Activated CD4-positive, CD25-positive, alpha-beta regulatory T cell (primary cell): ENCODE measurements at places on chromosomes 1 and 21.

GRCh38 chr1:244289991-244290785 is 161.5 kb downstream of the ADSS2 start:
- DNase-seq: no peak

- DNase-seq: no peak
These were observed 46.5 kb downstream of the PSMG1 start for GRCh38 chr21:39136711-39137110.

DNA sequence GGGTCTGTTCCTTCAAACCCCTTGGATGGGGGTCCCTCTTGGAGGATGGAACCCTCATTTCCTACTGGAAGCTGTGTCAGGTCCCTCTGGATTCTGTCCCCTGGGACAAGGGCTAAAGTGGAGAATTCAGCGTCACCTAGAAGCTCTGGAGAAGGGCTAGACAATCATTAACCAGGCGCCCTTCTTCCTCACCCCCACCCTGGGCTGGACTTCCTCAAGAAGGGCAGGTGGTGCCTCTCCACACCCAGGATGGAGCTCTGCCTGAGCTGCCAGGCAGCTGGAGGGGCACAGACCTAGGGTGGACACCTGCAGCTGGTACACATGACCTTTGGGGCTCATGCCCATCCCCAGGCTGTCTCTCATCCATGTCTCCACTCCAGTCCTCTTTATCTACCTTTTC is 3.6 kb downstream of the CELF3 start:
- DNase-seq: no peak

DNA sequence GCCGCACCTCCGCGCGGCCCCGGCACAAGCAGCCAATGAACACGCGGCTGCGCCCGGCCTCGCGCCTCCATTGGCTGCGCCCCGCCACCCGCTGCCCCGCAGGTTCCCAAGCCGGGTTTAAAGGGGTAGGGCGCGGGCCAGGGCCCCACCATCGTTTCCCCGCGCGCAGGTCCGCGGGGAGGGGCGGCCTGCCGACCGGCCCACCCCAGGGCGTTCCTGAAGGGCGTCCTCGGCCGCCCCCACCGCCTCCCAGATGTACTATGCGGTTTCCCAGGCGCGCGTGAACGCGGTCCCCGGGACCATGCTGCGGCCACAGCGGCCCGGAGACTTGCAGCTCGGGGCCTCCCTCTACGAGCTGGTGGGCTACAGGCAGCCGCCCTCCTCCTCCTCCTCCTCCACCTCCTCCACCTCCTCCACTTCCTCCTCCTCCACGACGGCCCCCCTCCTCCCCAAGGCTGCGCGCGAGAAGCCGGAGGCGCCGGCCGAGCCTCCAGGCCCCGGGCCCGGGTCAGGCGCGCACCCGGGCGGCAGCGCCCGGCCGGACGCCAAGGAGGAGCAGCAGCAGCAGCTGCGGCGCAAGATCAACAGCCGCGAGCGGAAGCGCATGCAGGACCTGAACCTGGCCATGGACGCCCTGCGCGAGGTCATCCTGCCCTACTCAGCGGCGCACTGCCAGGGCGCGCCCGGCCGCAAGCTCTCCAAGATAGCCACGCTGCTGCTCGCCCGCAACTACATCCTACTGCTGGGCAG is at the start of gene OLIG1:
Gene OLIG1, plus strand, starts transcription at position 148 of the 750 bp plus-strand sequence. Its CDS starts 106 bp downstream, at position 254.
- DNase-seq: no peak

- no peak for DNase-seq
These were observed 30.5 kb downstream of the TBCE start for GRCh38 chr1:235397733-235398132.

DNA sequence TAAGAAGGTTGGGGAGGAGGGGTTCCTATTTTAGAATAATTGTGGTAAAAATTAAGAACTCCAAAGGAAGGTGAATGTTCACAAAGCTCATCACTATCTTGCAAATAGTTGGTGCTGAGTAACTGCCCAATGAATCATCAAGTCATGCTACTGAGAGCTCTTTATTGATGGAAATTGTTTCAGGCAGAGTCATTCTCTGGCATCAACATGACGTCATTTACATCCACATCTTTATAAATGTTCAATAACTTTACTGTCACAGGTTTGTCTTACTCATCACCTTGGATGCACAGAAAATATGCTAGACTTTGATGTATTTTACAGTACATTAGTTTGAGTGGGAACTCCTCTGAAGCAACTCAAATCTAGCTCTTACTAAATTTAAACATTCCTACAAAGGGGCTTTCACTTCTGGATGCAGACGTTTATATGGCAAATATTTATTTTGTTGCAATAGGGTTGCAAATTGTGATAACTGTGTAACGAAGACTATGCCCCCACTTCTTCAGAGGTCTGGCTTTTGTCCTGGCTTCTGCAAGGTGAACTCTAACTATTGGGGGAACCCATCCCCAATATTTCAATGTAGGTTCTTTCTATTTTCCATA is 273.7 kb upstream of the AJAP1 start:
- no peak for DNase-seq

DNA sequence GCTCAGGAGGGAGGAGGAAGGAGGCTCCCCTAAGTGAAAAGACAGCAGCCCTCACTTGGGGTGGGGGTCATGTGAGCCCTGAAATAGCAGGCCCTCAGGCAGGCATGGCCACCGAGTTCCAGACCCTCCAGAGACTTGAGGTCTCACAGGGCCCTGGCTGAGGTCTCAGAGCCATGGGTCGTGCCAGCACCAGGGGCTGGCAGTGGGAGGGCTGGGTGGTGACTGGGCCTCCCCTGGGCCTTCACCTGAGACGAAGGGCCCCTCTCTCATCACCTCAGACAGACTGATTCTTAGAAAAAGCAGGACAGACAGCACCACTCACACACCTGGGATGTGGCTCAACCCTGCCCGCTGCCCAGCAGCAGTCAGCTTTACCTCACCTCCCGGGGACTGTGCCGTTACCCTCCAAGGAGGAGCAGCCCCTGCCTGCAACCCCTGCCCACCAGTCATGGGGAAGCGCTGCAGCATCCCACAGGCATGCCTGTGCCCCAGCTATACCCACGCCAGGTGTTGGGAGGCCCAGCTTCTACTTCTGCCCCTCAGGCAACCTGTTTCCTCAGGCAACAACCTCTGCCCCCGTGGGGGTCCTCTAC is 42.6 kb upstream of the LRP8 start:
- DNase-seq: no peak

DNA sequence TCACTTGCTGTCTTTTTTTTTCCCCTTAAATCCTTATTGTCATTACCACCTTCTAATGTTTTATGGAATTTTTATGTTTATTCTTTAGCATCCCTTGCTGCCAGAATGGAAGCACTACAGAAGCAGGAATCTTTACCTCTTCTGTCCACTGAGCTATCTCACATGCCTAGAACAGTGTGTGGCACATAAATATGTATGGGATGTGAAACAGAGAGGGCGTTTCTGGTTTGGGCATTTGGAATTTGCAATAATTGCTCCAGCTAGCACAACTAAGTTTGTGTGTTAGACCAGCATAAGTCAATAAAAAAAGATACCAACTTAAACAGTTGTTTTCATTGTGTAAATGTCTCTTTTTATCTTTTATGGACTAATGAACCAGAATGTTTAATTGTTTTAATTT is 330.8 kb downstream of the DISC1 start:
- no peak for DNase-seq

DNA sequence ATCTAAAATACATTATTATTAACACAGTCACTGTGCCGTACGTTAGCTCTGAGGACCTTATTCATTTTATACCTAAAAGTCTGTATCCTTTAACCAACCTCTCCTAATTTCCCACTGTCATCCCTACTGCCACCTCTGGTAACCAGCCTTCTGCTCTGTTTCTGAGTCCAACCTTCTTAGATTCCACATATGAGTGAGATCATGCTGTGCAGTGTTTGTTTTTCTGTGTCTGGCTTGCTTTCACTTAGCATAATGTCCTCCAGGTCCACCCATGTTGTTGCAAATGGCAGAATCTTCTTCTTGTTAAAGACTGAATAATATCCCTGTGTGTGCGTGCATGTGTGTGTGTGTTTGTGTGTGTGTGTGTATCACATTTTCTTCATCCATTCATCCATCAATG is 64.2 kb downstream of the ETS2 start:
- DNase-seq: no peak

DNA sequence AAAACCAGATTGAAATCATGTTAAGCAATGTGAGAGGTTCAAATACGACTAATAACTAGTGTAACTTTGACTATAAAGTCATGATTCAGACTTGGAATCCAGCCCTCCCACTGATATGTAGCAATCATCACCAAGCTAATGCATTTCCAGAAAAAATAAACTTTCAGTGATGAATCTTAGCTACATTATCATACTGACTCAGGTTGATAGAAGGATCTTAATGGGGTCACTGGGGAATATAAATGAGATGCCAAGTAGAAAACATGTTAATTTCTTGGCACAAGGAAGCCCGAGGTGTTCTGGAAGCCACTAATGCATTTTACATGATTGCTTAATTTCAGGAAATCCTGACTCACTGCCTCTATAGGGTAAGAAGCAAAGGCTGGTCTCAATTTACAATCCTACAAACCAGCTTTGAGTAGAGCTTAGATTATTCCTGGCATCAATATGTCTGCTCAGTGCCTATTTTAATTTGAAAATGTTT is 67.7 kb downstream of the SELENOF start:
- no peak for DNase-seq

GRCh38 chr1:218365226-218365999 is 20.3 kb downstream of the TGFB2 start:
- DNase-seq: no peak

- no peak for DNase-seq
These were observed 2.3 kb upstream of the LYPLAL1 start for GRCh38 chr1:219171192-219171935.

GRCh38 chr1:199861020-199861795 is 166.3 kb upstream of the NR5A2 start:
- no peak for DNase-seq

GRCh38 chr1:6602669-6603237 is at the start of gene KLHL21:
KLHL21 (minus strand) TSS chr1:6602869; CDS start chr1:6602817, 52 bp downstream.
- peak; percentile 71 for DNase-seq

- no peak for DNase-seq
These were observed 16.7 kb downstream of the SLC6A9 start for GRCh38 chr1:44014365-44015104.

DNA sequence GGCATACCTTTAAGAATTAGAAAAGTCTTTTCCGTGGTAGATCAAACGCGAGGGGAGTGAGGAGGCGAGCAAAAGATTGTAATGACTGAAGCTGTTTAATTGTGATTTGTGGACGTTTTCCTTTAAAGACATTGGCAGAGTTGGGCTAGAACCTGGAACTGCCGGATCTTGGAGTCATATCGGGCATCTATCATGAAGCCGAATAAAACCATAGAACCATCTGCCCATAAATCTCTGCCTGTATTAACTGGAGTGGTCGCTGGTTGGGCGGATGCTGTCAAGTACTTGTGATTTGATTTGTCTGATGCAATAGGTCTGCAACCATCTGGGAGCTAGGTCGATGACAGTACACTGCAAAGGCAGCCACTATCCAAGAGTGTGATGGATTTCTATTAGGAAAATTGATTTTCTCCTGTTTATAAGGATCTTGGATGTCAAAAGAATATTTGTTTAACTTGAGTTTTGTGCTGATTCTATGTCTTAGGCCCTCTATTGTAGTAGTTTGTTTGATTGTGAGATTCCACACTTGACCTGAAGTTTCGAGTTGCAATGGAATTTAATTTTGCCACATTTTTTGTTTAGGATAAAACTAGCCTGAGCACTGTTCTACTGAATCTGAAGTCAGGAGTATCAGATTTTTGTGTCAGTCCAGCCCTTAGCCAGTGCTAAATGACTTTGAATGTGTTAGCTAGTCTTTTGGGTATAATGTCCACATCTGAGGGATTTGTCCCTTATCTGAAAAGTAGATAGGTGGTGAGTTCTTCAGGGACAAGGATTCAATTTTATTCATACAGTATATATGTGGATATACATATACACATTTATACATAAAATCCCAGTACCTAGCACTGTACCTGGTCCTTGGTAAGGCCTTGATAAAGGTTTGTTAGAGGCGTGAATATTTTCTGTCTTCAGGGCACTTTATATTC is 1.2 kb downstream of the SARS1 start:
- peak; percentile 7 for DNase-seq

DNA sequence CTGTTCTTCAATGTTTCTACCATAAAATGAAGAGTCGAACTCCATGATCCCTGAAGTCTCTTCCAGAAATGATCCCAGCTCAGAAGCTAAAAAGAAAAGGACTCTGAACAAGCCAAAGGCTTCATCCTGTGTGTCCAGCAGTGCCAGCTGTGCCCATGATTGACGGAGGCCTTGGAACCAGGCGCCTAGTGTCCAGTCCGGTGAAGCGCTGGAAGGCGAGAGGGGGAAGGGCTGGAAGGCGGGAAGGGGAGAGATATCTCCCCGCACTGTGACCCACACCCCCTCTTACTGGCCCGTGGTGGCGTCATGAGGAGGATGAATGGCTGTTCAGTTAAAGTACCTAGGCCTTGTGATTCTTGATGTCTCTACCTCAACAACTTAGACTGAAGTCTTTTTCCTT is 10.4 kb upstream of the PLEKHA6 start:
- no peak for DNase-seq

DNA sequence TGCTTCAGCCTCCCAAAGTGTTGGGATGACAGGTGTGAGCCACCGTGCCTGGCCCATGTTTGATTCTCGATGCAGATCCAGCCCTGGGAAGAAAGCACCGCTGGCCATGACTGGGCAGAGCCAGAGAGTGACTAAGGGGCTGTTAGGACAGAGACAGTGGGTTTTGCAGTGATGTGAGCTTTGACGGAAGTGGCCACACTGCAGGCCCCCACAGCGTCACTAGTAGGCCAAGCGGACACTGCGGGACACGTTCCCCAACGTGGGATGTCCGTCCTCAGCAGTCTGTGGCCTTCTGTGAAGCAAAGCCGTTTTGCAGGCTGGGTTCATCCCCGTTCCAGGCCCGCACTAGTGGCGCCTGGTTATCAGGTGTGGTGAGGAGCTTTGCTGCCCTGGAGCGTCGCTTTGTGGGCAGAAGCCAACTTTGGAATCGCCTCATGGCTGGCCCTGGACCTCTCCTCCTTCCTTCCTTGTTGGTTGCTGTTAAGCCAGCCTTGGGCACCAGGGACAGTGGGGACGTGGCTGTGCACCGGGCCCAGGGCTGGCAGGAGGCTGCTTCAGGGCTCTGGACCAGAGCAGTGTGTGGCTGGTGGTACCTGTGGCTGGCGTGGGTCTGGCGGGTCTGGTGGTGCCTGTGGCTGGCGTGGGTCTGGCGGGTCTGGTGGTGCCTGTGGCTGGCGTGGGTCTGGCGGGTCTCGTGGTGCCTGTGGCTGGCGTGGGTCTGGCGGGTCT is 41.2 kb downstream of the SKI start:
- DNase-seq: no peak

- DNase-seq: no peak
These were observed 36.8 kb upstream of the KIF1B start for GRCh38 chr1:10173582-10173981.

GRCh38 chr21:25422610-25423608 is 184.4 kb downstream of the MRPL39 start:
- DNase-seq: no peak

GRCh38 chr1:9652379-9653209 is 1.1 kb downstream of the PIK3CD start:
- peak; percentile 58 for DNase-seq

- DNase-seq: no peak
These were observed 176.9 kb upstream of the CAMK1G start for GRCh38 chr1:209406595-209406994.

DNA sequence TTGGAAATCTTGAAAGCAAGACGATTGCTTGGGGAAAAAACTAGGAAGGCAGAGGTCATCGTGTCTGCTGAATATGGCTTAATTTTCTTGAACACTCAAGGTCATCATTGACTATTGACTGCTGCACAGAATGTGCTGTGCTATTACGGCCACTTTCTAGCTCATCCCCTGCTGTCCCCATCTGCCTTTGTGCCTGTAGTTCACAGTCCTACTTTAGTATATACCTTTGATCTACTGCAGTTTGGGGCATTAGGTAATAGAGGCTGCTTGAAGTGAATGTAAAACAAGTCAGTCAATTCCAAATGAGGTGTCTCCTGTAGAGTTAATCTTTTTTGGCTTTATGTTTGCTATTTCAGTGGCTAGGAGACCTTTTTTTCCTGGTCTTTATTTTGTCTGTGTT is 8.3 kb downstream of the RAB4A start:
- no peak for DNase-seq
